ENCODE measurements at places on chromosomes 1 and 21.
A peak's percentile ranks its signal among the peaks of the same experiment; 100 is the strongest.

DNA sequence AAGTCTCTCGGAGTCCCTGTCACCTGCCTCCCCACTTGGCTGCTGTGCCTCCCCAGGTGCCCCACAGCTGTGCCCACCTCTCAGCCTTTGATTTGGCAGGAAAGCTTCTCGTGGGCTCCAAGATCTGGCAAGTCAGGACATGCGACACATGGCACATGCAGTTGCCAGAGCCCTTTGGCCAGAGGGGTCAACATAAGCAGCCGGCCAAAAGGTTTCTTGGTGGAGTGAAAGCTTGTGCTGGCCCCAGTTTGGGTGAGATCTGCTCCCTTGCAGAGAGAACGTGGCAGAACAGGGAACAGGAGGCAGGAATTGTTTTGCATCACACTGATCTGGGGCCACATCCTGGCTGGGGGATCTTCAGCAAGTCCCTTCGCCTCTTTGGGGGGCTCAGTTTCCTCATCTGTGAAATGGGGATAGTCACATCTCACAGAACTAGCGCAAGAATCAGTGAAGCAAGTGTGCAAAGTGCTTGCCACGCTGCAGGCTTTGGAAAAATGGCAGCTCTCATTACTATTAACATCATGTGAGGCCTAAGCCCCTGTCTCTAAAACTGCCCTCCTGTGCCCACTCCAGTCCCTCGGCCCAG is 232.6 kb downstream of the TRABD2B start:
- no peak for DNase-seq

- DNase-seq: no peak
Measured at GRCh38 chr1:17078991-17079868, 25.4 kb upstream of the SDHB start.

- DNase-seq: no peak
Measured at GRCh38 chr1:198316546-198317100, 159.8 kb downstream of the NEK7 start.

GRCh38 chr1:244672946-244673682 is 20.2 kb downstream of the DESI2 start:
- DNase-seq: no peak

DNA sequence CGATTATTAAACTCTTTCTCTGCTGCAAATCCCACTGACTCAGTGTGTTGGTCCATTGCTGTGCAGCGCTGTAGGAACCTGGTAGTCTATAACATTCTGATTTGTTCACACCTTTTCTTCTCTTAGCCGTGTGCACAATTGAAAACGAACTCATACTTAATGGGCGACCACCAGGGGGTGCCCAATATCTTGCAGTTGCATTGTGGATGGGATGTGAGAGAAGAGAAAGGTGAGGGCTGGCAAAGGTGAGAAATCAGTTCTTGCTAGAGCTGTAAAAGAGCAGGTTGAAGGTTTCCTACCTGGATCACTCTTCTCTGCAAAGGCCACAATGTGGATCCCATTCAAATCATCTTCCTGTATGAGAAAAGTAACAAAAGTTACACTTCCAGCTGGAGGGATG is 51.0 kb downstream of the CASQ2 start:
- DNase-seq: no peak

DNA sequence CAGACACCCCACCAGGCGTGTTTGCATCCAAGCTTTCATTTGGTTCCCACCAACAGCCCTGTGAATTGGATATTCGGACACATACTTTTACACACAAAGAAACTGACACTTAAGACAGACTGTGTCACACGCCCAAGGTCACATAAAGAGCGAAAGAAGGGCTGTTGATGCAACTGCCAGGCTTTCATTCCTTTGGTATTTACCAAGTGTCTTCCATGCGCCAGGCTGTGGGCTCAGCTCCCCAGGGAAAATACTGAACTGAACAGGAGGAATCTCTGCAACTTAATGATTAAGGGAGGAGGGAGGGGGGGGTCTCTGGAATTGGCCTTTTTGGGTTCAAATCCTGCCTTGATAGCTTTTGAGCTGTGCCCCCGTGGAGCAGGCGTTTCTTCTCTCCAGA is 122.8 kb downstream of the ACTL8 start:
- no peak for DNase-seq

DNA sequence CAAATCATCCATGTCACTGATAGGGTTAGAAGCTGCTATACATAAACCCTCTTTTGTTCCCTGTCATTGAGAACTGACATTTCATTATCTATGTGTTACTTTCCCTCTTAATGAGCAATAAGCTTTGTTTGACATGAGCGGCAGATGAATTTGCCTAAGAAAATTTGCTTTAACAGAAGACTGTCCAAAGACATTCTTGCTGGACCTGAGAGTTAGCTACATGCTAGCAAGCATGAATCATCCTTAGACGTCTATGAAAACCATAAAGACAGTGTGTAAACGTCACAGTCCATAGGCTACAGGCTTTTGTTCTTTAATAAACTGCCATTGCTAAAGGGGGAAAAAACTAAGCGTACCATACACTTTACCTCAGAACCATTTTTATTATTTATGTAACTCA is 73.1 kb downstream of the TNFSF4 start:
- peak; percentile 34 for DNase-seq

DNA sequence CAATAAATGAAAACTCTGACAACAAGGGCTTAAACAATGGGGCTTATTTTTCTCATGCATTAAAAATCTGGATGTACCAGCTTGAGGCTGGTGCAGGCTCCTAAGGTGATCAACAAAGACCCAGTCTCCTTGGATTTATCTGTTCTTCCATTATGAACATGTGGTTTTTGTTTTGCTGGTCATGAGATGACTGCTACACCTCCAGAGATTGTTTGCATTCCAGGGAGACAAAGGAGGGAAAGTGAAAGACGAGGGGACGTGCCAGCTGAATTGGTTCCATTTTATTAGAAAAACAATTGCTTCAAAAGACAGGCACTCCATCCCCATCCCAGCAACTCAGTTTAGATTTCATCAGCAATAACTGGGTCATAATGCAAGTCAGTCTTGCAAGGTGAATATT is 90.9 kb upstream of the KCNK1 start:
- no peak for DNase-seq

- DNase-seq: no peak
Measured at GRCh38 chr1:14442669-14443068, 155.8 kb upstream of the KAZN start.
